ENCODE measurements at places on chromosomes 13 and 19.

DNA sequence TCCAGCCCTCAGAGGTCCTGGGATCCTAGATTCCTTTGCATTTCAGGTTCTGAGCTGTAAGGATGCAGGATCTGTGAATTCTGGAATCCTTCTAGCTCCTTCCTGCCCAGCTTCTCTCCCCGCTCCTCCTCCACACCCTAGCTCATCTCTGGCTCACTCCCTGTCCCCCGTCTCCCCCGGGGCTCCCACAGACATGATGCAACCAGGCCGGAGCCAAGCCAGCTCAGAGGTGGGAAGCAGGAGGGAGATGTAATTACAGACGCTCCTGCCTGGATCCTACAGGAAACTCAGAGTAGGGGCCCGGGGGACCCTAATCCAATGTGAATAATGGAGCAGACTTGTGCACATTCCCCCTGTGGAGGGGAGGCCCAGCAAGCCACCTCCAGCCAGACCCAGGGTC lies 4.5 kb downstream of the GNG8 start:
- no peak for DNase-seq

GRCh38 chr13:47294691-47295090 lies 397.8 kb upstream of the HTR2A start:
- no peak for DNase-seq

DNA sequence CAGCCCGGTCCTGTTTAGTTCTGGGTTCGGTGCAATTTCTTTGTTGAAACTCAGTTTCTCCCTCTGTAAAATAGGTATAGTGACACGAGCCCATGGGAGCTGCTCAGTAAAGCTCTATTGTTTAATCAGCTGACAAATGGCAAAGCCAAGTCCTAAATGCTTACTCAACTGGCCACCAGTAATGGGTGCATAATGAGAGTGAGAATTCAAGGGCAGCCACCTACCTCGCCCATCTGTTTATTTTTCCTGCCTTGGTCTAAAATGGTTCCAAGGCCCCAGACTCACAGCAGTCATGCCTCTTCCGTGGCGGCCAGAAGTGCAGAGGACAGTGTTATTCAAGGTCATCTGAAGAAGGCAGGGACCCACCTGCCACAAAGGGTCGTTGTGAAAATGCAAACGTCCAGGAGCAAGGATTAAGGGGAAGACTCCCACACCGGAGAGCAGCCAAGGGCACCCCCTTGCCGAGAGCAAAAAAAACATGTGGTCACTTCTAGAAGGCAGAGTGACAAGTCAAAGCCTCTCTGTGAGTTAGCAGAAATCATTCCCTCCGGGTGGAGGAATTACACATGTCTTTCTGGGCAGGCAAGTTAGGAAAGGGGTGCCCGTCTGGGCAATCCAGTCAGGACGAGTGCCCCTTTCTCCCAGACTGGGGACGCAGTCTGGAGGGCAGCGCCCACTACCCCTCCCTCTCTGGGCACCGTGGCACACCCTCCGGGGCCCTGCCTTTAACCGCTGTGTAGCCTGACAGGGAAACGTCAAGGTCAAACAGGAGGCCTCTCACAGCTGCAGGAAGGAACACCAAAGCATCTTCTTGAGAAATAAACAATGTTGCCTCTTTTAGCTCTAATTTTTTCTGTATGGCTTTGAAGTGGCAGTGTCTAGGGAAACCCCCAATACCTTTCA lies 186.2 kb downstream of the FOXO1 start:
- DNase-seq: no peak

GRCh38 chr19:39424934-39425333 lies 10.8 kb downstream of the RPS16 start:
- DNase-seq: no peak

GRCh38 chr13:76638181-76638580 lies 248.0 kb downstream of the KCTD12 start:
- no peak for DNase-seq

DNA sequence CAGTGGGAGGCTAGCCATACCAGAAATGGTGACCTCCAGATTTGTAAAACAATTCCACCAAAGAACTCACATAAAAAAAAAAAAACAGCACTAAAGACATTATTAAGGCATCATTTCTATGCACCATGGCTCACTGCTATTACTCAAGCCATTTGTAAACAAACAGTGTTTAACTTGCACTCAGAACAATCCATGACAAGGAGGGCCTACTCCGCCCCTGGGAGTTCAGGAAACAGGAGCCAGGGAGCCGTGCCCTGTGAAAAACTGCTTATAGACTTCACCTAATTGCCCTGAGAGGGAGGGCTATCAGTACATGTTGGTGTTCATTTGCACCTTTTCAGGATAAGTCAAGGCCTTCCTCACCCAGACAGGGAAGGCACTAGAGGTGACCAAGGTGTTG lies 103.2 kb downstream of the ZNF429 start:
- no peak for DNase-seq

DNA sequence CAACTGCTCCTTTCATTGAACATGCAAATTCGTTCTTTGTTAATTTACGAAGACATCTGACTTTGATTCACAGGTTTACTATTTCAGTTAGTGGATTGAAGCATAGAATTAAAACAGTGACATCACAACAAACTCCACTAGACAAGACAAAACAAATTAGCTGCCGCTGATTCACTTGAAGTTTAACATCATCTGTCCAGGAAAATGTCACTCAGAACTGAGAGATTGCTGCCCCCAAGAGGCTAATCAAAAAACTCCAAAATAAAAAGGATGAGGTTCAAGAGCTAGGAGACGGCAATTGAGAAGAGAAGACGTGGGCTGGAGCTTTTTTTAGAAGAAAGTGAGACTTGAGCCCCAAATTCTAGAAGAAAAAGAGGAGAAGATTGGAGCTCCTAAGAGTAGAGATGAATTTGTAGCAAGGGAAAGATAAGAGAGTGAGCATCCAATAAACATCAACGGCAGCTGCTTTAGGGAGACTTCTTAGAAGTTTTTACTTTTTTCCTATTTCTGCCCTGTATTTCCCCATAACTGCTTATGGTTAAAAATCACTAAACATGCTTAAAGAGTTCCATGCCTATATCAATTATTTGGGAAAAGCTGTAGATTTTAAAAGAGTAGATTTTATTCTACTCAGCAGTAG lies 40.8 kb upstream of the TPP2 start:
- DNase-seq: no peak

- no peak for DNase-seq
These were observed 194.0 kb upstream of the NBEA start for GRCh38 chr13:34748073-34748472.

All from Caco-2 (cell line).